ENCODE measurements at places on chromosomes 2 and 18.
A peak's percentile ranks its signal among the peaks of the same experiment; 100 is the strongest.

GRCh38 chr2:17584689-17585088, 44.2 kb downstream of the VSNL1 start:
- no peak for DNase-seq

- DNase-seq: no peak
Measured at GRCh38 chr2:42928692-42929545, 136.5 kb upstream of the HAAO start.

- no peak for DNase-seq
Measured at GRCh38 chr2:200587007-200587616, 1.3 kb downstream of the AOX1 start.

GRCh38 chr2:98685930-98686887, 44.7 kb downstream of the MGAT4A start:
- no peak for DNase-seq

GRCh38 chr2:198285216-198285615, 480.8 kb downstream of the PLCL1 start:
- no peak for DNase-seq

DNA sequence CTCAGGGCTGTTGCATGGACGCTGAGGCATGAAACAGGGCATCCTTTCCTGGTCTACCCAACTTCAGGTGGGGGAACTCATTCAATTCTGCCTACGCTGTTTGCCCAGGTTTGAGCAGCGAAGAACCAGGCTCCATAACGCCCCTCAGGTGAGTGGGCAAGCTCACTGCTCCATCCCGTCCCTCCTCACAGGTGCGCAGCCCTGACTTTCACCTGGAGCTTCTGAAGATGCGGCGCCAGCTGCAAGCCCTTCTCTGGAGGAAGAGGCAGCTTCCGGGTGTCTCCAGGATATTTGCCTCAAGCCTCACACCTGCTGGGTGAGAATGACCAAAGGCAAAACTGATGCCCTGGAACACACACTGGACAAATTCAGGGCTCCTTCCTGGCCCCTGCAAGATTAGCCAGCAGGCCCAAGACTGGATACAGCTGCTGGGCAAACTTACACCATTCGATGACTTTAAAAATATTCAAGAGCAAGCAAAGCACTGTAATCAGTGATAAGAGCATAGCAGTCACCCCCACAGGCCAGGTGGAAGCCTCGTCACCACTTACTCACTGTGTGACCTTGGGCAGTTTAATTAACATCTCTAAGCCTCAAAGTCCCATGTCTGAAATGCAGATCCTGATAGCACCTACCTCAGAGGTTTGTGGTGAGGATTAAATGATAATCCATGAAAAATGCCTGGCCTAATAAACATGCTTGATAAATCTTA, 97.7 kb downstream of the GYPC start:
- no peak for DNase-seq

GRCh38 chr2:134292514-134292913, 38.6 kb downstream of the MGAT5 start:
- DNase-seq: no peak

DNA sequence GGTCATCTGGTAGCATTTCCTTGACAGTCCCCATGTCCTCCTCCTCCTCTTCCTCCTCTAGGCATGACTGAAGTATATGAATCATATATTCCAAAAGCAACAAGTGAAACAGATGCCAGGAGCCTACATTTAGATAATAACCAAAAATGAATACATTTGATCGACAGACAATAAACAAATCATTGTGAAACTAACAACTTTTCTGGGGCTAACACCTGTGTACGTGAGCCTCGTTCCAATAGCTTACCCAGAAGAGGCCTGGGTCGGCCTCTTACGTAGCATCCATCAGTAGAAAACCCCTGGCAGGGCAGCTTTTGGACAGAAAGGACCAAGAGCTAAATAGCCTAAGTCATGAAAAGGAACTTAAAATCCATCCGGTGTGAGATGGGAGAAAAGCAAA, 15.3 kb upstream of the CREG2 start:
- DNase-seq: no peak

DNA sequence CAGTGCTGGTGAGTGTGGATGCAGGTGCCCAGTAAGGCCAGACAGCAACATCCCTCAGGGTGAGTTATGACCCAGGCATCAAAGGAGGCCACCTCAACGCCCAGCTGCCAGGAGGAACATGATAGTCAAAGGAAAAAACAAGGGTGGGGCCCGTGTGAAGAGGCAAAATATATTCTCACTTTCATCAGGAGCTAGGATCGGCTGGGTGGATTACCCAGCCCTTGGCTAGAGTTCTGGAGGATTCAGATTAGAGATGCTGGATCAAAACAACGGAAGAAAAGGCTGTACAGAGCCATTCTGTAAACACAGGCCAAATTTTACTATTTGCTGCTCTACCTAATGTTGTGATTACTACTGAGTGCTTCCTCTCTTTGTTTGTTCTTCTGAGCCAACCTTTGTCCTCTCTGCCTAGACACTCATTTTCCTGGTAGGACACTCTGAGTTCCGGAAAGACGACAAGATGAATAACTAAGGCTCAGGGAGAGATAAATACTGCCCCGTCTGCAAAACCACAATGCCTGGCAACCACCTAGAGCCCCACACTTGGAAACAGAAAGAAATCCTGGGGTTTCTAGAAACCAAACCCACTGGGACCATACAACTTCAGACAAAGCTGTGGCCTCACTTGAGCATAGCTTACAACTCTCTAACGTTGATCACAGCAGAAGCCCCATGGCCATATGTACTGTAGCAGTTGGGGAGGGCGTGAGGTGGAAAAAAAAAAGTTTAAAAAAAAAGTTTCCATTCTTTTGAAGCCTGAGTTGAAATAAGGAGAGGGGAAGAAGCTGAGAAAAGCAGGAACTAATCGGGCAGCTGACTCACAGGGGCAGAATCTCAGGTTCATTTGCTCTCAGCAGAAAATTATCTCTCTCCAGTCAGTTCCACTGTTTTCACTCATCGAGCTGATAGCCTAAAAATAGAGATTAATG, 17.8 kb upstream of the PMAIP1 start:
- no peak for DNase-seq

DNA sequence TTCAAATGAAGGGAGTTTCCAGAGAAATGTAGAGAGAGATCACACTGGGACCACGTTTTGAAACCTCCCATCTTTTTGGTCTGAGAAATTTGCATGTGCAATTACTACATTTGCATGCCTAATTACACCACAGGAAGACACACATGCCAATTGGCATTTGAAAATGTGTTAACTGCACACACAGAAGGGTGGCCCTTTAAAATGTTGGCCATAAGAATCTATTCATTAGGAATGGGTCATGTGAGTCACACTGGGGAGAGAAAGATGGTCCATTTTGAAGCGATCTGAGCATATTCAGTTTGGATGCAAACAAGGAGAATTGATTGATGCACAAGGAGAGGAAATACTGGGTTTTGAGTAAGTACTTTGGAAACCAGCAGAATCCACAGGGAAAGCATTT, 1407.1 kb upstream of the ACVR2A start:
- no peak for DNase-seq

DNA sequence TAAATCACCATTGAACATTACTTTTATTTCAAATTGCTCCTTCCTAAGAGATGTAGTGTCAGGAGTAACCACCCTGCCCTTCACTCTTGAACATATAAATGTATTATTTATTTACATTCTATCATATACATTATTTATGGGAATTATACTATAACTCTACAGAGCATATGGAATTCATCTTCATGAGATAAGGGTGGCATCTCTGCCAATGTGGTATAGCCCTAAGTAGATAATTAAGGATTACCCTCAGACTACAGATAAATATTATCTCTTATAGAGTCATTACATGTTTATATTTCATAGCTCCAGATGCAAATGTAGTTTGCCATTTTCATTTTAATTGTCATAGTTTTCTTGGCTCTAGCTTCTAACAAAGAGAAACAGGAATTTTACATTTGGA, 17.3 kb downstream of the MEIS1 start:
- no peak for DNase-seq

DNA sequence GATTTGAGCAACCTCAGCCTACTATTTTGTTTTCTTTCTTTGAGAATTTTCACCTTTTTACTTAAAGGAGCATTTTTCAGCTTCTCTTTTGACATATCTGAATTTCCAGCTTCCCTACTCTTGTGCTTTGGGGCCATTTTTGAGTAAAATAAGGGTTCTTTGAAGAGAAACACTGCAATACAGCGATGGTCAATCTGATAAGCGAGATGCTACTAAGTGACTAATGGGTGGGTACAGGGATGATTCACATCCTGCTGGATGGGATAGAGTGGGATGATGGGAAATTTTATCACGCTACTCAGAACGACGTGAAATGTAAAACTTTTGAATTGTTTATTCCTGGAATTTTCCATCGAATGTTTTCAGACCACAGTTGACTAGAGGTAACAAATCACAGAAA, 211.5 kb downstream of the TMEM247 start:
- DNase-seq: peak; percentile 79

GRCh38 chr18:7872569-7872968, 305.5 kb downstream of the PTPRM start:
- DNase-seq: peak; percentile 11

DNA sequence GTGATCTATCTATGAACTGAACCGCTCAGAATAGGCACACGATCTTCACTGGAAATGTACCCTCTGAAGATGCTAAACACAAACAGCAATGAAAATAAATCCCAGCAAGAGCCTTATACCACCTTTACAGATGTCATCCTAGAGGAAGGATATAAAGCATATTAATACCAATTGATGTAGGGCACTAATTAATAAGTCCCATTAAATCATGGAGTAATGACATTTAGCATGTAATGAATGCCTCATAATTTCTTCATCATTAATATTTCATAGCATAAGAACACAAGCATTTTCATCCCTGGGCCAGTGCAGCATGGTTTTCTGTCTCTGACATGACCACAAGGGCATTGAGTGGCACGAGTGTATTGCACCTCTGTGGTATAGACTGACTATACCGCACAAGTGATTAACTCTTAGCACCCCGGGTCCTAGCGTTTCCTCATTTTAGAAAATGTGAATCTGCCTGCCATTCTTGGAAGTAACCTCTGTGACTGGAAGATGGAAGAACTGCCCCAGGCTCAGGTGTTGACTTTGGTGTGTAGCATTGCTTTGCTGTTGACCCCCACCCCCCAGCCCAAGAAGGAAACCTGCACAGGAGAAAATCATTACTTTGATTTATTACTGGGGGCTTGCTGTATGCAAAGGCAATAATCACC, 1.4 kb upstream of the TMEM178A start:
- DNase-seq: no peak

DNA sequence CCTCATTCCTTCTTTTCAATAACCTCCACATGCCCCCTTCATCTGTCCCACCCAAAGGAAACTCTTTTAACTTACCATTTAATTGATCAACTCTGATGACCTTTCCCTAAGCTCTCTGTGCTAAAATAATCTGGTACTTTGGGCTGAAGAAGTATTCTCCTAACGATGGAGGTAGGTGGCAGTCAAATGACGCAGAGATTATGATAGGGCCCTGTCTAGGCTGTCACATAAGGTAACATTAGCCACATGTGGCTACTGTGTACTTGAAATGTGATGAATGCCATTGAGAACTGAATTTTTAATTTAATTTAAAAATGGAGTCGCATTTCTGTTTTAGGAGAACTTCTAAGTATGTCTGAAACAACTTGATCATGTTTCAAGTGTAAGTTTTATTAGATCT, 140.5 kb upstream of the TNP1 start:
- no peak for DNase-seq

DNA sequence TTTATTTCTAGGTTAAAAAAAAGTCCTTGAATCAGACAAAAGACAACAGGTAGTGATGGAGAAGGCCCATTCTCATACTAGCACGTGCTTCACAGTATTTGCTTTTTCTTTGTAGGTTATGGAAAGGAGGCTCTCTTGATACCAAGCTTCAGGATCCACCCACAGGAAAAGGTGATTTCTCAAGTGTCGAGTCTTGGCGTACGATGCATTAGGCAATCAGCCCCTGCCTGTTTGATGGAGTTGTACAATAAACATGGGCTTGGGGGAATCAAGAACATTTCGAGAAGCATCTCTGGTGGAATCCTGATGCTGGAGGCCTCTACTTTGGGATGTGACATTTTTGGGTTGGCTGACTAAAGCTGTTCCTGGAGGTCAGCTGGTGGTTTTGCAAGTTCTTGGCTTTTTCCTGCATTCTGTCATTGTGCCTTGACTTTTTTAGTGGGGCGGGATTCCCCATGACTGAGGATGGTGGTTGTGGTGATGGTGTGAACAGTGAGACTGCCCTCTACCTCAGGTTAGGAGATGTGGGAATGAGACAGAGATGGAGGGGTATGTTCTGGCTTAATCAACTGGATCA, 231.5 kb upstream of the SPRED2 start:
- DNase-seq: no peak

- DNase-seq: peak; percentile 14
Measured at GRCh38 chr2:202780514-202781021, 91.0 kb downstream of the ICA1L start.

GRCh38 chr2:67466734-67467133, 69.6 kb downstream of the ETAA1 start:
- DNase-seq: no peak

GRCh38 chr2:119494163-119494790, 30.0 kb downstream of the SCTR start:
- no peak for DNase-seq

DNA sequence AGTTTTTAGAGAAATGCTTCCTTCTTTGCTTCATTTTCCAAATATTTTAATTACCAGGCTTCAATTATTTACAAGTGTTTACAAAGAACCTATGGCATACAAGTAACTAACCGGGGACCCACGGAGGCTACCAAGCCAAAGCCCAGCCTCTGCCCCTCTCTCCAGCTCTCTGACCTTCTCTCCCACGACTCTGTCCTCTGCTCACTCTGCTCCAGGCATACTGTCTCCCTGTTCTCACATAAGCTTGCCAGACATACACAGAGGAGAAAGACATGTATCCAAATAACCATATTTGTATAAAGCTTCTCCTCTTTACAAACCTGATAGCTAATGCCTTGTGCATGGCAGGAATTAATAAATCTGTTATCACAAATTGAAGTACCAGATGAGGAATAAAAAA, 141.3 kb downstream of the ZNF521 start:
- DNase-seq: no peak

- DNase-seq: no peak
Measured at GRCh38 chr2:232973011-232973735, 39.9 kb downstream of the NGEF start.

GRCh38 chr2:33680644-33681363, 81.7 kb upstream of the FAM98A start:
- no peak for DNase-seq

- DNase-seq: no peak
Measured at GRCh38 chr2:217415316-217415715, 555.5 kb upstream of the TNP1 start.

- DNase-seq: no peak
Measured at GRCh38 chr2:148936857-148937450, 61.9 kb downstream of the KIF5C start.

DNA sequence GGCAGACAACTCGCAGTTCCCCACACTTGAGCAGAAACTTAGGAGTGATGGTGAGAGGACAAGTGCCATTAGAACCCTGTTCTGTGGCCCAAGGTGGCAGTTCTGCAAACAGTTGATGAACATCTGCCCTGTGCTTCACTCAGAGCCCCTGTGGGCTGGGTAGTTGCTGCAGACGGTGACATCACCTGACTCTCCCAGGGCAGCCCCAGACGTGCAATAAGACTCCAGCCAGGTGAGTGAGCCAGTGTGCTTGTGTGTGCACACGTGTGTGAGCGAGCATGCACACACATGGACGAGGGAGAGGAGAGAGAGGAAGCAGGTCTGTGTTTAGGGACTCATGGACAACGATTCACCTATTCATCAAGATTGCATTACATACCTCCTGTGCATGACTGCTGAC, 136.0 kb upstream of the GLI2 start:
- DNase-seq: no peak

- DNase-seq: no peak
Measured at GRCh38 chr2:128342550-128342949, 23.9 kb upstream of the HS6ST1 start.

GRCh38 chr2:65587779-65588178, 155.4 kb upstream of the SPRED2 start:
- DNase-seq: no peak
